Suppressor macrophage (primary cell): ENCODE measurements at places on chromosomes 6 and 20.

DNA sequence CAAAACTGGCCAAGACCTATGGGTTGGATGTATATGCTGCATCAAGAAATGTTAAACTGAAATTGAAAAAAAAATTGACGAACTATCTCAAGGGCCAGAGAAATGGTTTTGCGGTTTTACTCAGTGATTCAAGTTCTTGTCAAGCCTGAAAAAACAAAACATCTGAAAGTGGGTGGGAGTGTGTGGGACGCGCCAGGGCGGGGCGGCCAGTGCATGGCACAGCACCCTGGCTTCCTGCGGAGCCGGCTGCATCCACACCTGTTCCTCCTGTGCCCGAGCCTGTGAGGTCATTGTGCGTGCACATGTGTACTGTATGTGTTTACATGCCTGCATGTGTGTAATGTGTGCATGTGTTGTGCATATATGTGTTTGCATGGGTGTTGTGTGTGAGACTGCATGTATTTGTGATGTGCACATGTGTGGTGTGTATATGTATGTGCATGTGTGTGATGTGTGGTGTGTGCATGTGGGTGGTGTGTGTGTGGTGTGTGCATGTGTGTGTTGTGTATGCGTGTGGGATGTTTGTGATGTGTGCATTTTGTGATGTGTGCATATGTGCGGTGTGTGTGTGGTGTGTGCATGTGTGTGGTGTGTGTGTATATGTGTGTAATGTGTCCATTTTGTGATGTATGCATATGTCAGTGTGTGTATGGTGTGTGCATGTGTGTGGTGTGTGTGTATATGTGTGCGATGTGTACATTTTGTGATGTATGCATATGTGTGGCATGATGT, 59.8 kb downstream of the CDH4 start:
- no peak for DNase-seq

DNA sequence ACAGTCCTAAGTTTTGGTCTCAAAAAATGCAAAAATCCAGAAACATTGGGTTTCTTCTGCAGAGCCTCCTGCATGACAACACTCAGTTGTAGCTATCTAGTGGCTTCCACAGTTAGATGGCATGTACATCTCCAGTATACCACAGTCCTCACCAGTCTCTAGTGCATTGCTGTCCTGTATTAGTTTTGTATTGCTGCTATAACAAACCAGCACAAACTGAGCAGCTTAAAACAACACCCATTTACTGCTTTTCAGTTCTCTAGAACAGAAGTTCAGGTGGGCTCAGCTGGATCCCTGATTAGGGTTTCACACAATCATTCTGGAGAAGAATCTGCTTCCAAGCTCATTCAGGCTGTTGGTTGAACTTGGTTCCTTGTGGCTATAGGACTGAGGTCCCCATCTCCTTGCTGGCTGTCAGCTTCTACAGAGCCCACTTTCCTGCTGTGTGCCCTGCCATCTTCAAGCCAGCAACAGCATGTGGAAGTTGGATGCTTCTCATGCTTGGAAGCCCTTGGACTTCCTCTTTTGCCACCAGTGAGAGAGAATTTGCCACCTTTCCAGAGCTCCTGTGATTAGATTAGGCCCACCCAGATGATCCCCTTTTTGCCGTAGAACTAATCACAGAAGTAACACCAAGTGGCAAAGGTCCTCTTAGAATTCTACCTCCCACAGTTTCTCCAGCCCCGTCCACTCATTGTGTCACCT, 48.9 kb upstream of the TBC1D7 start:
- DNase-seq: peak; percentile 43

DNA sequence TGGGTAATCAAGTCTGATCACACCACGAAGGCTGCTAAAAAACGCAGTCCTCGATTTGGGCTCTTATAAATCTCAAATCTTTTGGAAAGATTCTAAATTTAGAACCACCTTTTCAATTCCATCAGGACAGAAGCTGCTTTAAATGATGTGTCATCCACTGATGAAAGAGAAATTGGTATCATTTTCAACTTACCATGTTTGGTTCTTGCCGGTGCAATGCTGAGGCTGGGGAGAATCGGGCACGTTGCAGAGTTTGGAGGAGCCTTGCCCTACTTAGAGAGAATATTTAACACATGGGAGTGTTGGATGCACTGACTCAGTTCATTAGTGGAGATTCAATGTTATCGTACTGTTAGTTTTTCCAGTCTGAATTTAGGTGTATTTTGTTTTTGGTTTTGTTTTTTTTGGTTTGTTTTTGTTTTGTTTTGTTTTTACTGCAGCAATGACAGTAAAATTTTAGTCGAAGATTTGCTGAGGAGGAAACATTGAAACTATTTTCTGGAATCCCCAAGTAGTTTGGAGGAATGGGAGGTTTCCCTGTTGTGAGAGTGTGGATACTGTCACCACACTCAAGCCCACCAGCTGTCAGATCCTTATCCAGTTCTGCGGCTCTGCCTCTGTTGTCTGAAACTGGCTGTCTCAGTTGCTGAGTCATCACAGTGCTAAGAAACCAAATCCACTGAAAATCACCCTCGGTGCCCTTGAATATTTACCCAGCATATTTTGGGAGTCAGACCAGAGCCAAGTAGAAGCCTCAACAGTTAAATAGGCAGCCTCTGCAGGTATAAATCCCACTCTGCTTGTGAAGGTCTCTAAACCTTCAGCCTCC, 497.0 kb downstream of the BTBD3 start:
- DNase-seq: no peak

DNA sequence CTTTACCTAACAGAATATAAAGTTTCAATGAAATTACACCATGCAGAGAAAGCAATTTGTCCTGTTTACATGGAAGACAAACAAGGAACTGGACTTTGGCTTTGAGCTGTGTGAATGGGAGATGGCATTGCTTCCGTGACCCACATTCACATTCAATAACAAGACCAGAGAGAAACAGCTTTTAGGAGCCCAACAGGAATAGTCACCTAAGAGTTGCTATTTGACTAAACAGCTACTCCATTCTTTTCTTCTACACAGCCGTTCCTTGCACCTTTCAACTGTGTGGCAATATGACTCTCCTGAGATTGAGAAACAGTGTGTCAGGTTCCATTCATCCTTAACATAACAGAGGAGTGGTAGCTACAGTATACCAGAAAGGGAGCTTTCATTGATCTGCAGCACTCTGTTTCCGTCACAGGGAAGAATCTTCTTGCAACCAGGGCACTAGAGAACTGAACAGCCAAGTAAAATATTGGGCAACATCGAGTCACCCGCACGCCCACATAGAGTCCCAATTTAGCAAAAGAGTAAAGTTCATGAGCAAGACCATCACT, 355.1 kb downstream of the HAO1 start:
- DNase-seq: peak; percentile 56

- DNase-seq: no peak
These were observed 18.4 kb upstream of the TNFAIP3 start for GRCh38 chr6:137848672-137849071.

GRCh38 chr6:4084444-4085331, 5.8 kb upstream of the FAM217A start:
- DNase-seq: no peak

GRCh38 chr6:35089935-35090505, 51.1 kb downstream of the TCP11 start:
- no peak for DNase-seq

DNA sequence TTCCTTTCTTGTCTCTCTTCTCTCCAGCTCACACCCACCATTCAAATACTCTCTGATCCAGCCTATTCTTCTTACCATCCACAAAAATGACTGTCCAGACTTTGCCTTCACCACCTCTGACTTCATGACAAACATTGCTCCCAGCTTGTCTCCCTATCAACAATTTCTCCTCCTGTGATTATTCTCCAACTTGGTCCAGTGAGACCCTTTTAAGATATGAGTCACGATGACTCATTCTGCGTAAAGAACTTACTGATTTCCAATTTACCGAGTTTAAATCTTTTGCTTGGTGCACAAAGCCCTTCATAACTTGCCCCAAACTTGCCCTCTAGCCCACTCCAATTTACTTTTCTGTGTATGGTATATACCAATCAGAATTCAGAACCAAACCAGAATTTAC, 833.2 kb downstream of the MAFB start:
- no peak for DNase-seq

DNA sequence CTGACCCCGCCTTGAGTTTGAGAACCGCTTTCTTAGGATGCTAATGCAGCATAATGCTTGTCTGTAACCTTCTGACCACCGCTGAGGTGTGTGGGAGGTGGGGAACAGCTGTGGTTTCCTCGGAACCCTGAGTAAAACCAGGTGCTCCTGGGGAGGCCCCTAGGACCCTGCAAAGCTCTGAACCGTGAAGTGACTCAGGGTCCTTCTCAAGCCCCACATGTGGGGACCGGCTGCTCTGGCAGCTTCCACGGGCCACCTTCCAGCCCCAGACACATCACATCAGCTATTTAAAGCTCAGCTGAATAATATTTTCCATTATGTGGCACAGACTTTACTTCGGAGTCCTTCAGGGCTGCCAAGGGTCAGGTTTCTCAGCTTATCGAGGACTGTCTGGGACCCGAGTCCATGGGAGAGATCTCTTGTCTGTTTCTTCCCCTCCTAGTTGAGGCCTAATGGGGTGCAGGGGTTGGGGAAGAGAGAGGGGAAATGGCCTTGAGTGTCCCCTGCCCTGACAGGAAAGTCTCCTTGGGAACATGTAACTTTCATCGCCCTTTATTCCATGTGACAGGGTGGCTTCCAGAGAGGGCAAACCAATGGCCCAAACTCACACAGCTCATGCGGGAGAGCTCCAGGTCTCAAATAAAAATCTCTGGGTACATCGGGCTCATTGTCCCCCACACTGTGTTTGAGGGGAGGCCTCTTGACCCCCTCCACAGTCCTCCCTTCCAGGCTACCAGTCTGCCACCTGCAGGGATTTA, 186.1 kb upstream of the SLC24A3 start:
- DNase-seq: no peak

DNA sequence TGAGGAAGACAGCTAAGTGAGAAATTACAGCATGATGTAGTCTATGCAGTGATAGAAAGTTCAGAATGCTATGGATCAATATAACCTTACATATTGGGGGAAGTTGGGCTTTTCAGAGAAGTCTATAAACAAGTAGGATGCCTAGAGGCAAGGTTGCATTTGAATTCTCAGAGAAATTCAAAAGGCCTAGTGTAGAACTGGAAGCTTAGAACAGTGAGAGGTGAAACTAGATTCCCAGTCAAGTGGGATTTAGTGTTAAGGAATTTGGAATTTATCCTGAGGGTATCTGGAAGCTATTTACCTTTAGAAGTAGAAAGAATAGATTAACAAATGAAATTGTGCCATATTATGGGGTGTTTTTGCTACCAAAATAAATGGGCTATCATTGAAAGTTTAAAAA, 4.3 kb downstream of the CENPW start:
- no peak for DNase-seq

GRCh38 chr20:10259166-10259565, 40.5 kb downstream of the SNAP25 start:
- no peak for DNase-seq
